ENCODE measurements at places on chromosomes 2 and 18. TPM values are rescaled to one million over a fixed set of nuclear protein-coding genes. Genes with fewer than 3 reads are reported as not detected.
A peak's percentile ranks its signal among the peaks of the same experiment; 100 is the strongest.

RAB6C gene
- 0.14 TPM for total RNA-seq

INO80D gene
- total RNA-seq: 30.2 TPM

DIPK1C gene
- not detected for total RNA-seq

CGREF1 gene
- 0.81 TPM for total RNA-seq

DNA sequence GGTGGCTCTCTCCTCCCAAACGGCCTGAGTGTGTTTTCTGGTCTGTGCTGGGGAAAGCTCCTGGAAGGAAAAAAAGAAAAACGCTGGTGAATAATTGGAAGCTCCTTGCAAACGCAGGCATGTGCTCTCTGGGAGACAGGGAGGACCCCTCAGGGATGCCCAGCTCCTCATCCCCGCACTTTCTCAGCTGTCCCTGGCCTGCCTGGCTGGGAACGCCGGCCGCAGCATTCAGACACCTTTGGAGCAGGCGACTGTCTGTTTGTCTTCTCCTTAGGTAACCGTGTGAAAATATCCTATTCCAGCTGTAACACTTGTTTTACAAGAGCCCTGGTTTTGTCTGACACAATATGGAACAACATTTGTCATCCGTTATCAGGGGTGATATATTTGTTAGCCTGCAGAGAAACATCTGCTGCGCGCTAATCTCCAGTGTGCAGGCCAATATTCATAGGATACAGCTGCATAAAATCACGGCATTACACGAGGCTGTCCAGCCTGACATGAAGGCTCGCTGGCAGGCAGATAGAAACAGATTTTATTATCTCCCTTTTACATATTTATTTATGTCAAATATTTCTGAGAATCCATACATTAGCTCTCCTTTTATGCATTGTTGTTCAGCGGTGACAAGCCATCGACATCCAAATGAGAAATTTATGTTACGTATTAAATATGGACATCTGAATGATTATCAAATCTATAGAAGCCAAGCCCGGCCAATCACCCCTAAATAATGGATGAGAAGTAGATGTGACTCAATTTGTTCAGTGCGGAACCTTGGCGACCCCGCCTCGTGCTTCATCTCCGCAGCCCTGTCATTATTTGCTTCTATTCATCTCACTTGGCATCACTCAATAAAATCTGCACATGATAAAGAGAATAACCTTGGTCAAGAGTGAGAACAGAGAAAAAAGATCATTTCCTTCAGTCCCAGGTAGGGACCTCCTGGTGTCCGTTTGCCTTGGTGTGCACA lies 675.1 kb upstream of the SALL3 start:
- no peak overlapping the region for H3K4me3 ChIP-seq
- H3K36me3 ChIP-seq: no peaks in the 10 kb centered on the region
- no peak overlapping the region for H3K27ac ChIP-seq
- H3K4me1 ChIP-seq: no peaks in the 10 kb centered on the region

DNA sequence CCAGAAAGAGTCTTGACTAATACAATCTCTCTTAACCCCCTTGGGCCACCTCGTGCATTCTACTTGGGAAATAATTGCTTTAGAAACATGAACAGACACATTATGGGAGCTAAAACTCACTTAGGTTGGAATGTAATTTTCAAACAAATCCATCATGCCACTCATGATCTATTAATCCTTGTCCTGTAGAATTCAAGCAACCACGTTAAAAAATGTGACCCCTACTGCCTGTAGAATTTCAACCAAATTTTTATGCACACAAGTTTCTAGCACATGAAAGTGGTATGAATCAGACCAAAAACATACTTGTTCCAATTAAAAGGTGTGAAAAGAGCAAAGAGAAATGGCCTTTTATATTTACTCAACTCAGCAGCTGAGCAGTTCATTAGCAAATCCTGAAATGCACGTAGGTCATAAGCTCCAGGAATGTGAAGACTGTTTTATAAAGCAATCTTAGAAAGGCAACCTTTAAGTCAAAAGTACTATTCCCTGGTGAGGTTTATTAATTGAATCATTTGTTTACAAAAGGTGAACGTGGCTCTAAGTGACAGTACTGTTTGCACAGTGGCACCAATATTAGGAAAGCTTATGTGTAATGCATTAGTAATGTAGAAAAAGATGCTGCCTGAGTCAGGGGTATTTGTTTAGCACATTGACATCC lies 459.4 kb upstream of the UBE2E3 start:
- no peak overlapping the region for H3K4me3 ChIP-seq
- H3K4me1 ChIP-seq: no peaks in the 10 kb centered on the region
- H3K27ac ChIP-seq: no peak overlapping the region
- DNase-seq: no peak
- no peaks in the 10 kb centered on the region for H3K27me3 ChIP-seq
- H3K36me3 ChIP-seq: no peaks in the 10 kb centered on the region

GRCh38 chr2:186737732-186738508 lies 44.1 kb downstream of the FAM171B start:
- no peak overlapping the region for H3K4me3 ChIP-seq
- H3K27ac ChIP-seq: no peak overlapping the region
- no peaks in the 10 kb centered on the region for H3K4me1 ChIP-seq
- no peak for DNase-seq
- H3K27me3 ChIP-seq: no peaks in the 10 kb centered on the region

DNA sequence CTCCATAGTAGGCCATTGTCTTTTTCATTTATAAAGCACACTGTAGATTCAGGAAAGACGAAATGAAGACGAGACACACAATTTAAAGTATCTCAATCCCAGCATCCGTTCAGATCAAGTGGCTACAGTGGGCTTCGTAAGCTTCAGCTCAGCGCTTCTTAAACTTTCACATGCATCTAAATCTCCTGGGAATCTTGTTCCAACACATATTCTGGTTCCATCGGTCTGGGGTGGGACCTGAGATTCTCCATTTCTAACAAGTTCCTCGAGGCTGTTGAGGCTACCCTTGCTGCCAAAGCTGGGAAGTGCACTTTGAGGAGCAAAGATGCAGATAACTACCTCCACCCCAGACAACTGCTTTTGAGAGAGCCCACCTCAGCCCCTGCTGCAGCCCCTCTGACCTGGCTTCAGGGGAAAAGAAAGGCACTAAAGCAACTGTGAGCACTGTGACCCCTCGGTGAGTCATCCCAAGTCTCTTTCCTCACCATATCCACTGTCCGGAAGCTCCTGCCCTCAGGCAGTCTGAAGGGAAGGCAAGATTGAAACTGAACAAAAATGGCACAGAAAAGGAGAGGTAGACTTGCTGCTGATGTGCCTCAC lies 201.1 kb upstream of the FBXO11 start:
- no peak for DNase-seq
- H3K36me3 ChIP-seq: no peaks in the 10 kb centered on the region
- peaks cover 29% of the 10 kb centered on the region for H3K4me1 ChIP-seq

DNA sequence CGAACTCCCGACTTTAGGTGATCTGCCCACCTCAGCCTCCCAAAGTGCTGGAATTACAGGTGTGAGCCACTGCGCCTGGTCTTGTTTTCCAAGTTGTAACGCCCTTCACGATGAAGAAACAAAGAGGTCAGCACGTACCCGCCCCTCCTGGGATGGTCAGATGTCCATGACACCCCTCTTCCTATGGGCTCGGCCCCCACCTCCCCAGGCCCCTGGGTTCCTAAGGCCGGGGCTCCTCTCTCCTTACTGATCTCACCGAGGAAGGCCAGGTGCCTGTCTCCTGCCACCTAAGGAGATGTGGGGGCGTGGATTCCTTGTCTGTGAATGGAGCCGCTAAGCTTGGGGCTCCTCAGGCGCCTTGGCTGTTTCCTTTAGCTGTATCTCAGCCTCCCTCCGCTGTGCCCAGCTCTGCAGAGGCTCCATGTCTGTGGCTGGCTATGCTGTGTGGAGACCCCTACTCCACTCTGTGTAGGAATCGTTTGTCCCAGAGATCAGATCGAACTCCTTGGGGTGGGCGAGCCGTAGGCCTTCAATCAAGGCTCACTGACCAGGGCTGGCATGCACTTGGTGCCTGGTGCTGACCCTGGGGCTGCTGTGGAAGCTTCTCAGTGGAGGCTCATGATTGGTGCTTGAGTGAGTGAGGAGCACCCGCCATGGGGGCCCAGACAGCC lies 8.8 kb downstream of the COLEC11 start:
- H3K4me1 ChIP-seq: peaks cover 7% of the 10 kb centered on the region
- no peak for DNase-seq
- no peaks in the 10 kb centered on the region for H3K36me3 ChIP-seq

DNA sequence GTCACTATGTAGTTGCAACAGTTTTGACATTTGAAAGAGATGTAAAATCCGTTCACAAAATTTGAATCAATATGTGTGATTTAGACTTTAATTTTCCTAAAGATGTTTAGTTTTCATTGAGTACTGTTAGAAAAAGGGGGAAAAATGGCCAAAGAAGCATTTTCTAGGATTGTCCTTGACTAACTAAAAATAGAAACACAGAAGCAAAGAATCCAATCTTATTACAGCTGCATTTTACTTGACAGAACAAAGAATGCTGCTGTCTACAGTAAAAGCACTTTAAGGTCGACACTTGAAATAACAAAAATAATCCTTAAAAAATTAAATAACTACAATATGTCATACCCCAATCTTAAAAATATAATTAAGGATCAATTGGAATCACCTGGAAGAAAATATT lies 48.9 kb downstream of the FRZB start:
- H3K4me3 ChIP-seq: no peak overlapping the region
- H3K4me1 ChIP-seq: no peaks in the 10 kb centered on the region
- H3K27ac ChIP-seq: no peak overlapping the region
- no peaks in the 10 kb centered on the region for H3K36me3 ChIP-seq
- peaks cover 4% of the 10 kb centered on the region for H3K27me3 ChIP-seq

GRCh38 chr2:215773728-215774127 lies 239.6 kb downstream of the MREG start:
- peak; percentile 16 for DNase-seq
- H3K27me3 ChIP-seq: peaks cover 32% of the 10 kb centered on the region
- peaks cover 14% of the 10 kb centered on the region for H3K4me1 ChIP-seq
- no peak overlapping the region for H3K27ac ChIP-seq
- H3K4me3 ChIP-seq: no peak overlapping the region

- H3K4me1 ChIP-seq: peaks cover 5% of the 10 kb centered on the region
- H3K27me3 ChIP-seq: peaks cover 46% of the 10 kb centered on the region
- H3K27ac ChIP-seq: peak overlapping the region; percentile 35
- no peaks in the 10 kb centered on the region for H3K36me3 ChIP-seq
Observed at GRCh38 chr18:63909870-63910269, 2.1 kb downstream of the SERPINB10 start.

- no peak overlapping the region for H3K4me3 ChIP-seq
- no peaks in the 10 kb centered on the region for H3K27me3 ChIP-seq
- H3K27ac ChIP-seq: no peak overlapping the region
- DNase-seq: no peak
- no peaks in the 10 kb centered on the region for H3K4me1 ChIP-seq
Observed at GRCh38 chr2:127149384-127149783, 42.4 kb upstream of the BIN1 start.

DNA sequence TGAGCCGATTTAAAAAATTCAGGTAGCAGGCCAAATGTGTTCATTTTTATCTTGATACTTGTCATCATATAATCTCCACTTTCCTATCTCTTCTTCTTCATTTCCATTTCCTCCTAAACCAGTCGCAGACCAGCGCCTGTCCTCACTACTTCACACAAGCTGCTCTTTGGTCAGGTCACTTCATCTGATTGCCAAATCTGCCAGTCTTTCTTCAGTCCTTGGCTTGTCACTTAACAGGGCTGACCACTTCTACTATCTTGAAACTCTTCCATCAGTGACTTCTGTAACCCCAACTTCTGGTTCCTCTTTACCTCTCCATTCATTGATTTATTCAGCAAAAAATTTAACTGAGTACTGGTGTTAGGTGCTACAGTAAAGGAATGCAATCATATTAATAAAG lies 18.0 kb upstream of the SPRED2 start:
- peaks cover 46% of the 10 kb centered on the region for H3K27me3 ChIP-seq
- no peaks in the 10 kb centered on the region for H3K36me3 ChIP-seq
- no peak overlapping the region for H3K4me3 ChIP-seq
- no peak for DNase-seq

- H3K36me3 ChIP-seq: no peaks in the 10 kb centered on the region
- H3K27ac ChIP-seq: no peak overlapping the region
- no peak for DNase-seq
- H3K27me3 ChIP-seq: no peaks in the 10 kb centered on the region
- H3K4me1 ChIP-seq: no peaks in the 10 kb centered on the region
Observed at GRCh38 chr18:8299054-8299980, 309.9 kb upstream of the RAB12 start.

GRCh38 chr2:137093116-137093515 lies 327.8 kb downstream of the THSD7B start:
- no peak overlapping the region for H3K4me3 ChIP-seq
- DNase-seq: no peak
- no peak overlapping the region for H3K27ac ChIP-seq
- H3K36me3 ChIP-seq: no peaks in the 10 kb centered on the region

GRCh38 chr2:136357007-136357380 lies 239.0 kb upstream of the CXCR4 start:
- no peak overlapping the region for H3K4me3 ChIP-seq
- no peak for DNase-seq
- peaks cover 74% of the 10 kb centered on the region for H3K4me1 ChIP-seq
- no peak overlapping the region for H3K27ac ChIP-seq
- H3K27me3 ChIP-seq: no peaks in the 10 kb centered on the region
- peaks cover 3% of the 10 kb centered on the region for H3K36me3 ChIP-seq

GRCh38 chr2:9037166-9037565 lies 33.7 kb upstream of the MBOAT2 start:
- H3K36me3 ChIP-seq: no peaks in the 10 kb centered on the region
- peaks cover 6% of the 10 kb centered on the region for H3K4me1 ChIP-seq
- H3K4me3 ChIP-seq: no peak overlapping the region
- no peak for DNase-seq

DNA sequence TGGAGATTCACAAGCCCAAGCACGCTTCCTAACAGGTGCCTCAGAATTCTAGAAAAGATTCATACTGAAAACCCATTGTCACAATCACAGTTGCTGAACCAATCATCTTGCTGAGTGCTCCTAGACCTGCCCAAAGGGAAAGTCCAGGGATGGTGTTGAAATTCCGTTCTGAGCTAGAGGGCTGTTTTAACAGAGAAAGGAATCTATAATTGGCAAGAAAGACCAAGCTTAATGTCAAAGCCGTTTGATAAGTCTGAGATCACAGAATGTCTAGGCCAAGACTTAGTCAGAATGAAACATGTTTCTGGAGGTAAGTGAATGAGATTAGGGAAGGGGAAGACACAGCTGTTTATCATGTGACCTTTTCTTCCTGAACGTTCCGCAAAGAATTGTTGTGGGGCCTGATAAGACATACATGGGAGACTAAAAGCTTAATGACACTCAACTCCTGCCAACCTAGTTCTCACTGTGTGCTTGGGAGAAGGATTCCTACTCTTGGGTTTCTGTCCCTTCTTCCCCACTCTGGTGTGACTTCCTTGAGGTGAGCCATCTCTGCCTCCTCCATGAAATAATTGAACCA lies 27.5 kb downstream of the PMAIP1 start:
- H3K4me1 ChIP-seq: peaks cover 46% of the 10 kb centered on the region
- H3K27ac ChIP-seq: peak overlapping the region; percentile 55
- no peaks in the 10 kb centered on the region for H3K36me3 ChIP-seq
- H3K27me3 ChIP-seq: peaks cover 9% of the 10 kb centered on the region

DNA sequence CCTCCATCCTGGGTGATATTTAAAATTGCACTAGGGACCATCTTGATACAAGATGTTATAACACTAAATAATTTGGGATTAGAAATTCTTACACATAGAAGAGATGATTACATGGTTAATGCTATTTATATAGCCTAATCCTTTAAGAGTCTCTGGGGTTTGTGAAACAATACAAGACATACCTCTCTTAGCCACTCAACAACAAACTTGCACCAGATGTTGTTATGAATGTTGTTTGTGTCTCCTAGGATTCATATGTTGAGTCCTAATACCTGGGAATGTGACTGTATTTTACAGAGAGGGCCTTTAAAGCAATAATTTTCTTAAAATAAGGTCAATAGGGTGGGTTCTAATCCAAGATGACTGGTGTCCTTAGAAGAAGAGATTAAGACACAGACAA lies 678.3 kb downstream of the NYAP2 start:
- no peaks in the 10 kb centered on the region for H3K36me3 ChIP-seq
- H3K27ac ChIP-seq: no peak overlapping the region
- H3K4me3 ChIP-seq: no peak overlapping the region

Measured in activated T-cell treated with anti-CD3 and anti-CD28 coated beads, Interleukin-2, amount 50 U/mL, for 72 hours (primary cell).